Liver (tissue), 10 donors: ENCODE measurements at places on chromosomes 4 and X.

- no peak overlapping the region for H3K4me3 ChIP-seq
- no peaks in the 10 kb centered on the region for H3K4me1 ChIP-seq
- no peak for DNase-seq
- peaks cover 5% of the 10 kb centered on the region for H3K27me3 ChIP-seq
These were observed 14.9 kb upstream of the CYTL1 start for GRCh38 chr4:5034206-5034605.

DNA sequence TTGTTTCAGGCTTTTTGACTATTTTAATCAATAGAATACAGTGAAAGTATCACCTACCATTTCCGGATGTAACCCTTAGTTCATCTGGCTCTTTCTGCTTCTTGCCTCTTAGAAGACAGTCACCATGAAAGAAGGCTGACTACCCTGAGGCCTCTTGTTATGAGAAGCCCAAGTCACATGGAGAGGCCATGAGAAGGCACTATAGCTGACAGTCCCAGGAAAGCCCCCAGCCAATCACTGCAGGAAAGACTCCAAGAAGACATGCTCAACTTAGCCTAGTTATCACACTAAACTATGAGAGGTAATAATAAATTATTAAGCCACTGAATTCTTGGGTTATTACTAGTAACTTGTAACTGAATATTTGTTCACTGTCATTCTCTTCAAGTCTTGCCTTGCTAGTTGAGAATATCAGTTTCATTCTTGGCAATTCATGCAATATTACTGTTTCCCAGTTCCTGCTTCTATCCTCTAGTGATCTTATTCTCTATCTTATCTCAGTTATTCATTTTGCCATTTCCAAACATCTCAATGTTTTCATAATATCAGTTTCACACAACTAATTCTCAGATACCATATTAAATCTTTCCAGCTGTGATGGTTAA is 57.1 kb upstream of the GUCY1A1 start:
- no peaks in the 10 kb centered on the region for H3K4me1 ChIP-seq
- H3K36me3 ChIP-seq = no peaks in the 10 kb centered on the region
- no peak overlapping the region for H3K4me3 ChIP-seq

DNA sequence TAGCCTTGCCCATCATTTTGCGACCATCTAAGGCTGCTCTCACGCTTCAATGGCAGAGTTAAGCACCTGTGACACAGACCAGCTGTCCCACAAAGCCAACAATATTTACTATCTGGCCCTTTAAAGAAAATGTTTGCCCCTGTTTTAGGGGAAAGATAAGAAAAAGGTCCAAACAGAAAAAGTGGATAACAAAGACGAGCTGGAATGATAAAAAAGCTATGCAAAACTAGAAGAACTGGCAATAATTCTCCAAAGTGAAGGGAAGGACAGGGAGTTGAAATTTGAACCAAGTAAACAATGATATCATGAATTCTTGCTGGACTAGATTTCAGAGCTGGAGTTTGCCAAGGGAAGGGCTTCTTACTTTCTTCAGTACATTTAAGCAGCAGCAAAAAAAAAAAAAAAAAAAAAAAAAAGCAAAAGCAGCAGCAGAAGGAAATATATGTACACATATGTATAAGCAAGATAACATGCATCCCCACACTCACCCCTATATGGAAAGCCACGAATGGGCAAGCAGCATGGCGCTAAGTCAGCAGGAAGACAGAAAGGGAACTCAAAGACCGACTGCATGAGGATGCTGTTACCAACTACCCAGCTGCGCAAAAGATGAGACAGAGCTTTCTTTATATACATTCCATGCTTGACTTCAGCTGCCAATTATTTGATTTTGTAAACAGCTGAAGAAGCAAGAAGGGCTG is 12.5 kb downstream of the TRAPPC2 start:
- no peaks in the 10 kb centered on the region for H3K36me3 ChIP-seq
- no peaks in the 10 kb centered on the region for H3K4me1 ChIP-seq
- no peak overlapping the region for H3K27ac ChIP-seq
- DNase-seq = no peak
- no peaks in the 10 kb centered on the region for H3K27me3 ChIP-seq
- H3K4me3 ChIP-seq = no peak overlapping the region

DNA sequence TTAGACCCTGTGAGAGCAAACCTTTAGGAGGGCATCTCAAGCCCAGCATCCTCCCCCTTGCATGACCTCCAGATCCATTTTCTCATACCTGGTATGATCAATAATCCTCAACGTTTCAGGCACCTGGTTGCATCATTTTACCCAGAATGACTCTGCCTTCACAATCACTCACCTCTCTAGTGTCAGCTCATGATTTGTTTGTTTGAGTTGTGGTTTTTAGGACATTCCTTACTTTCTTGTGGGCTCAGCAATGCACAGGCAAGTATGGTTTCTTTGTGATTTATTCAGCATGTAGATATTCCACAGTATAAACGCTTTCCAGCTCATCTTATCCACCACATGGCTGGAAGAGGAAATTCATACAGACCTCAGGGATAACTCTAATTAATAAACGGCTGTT is 93.6 kb upstream of the CPEB2 start:
- no peaks in the 10 kb centered on the region for H3K27me3 ChIP-seq
- no peak overlapping the region for H3K4me3 ChIP-seq
- no peak overlapping the region for H3K27ac ChIP-seq
- H3K4me1 ChIP-seq = peaks cover 30% of the 10 kb centered on the region

DNA sequence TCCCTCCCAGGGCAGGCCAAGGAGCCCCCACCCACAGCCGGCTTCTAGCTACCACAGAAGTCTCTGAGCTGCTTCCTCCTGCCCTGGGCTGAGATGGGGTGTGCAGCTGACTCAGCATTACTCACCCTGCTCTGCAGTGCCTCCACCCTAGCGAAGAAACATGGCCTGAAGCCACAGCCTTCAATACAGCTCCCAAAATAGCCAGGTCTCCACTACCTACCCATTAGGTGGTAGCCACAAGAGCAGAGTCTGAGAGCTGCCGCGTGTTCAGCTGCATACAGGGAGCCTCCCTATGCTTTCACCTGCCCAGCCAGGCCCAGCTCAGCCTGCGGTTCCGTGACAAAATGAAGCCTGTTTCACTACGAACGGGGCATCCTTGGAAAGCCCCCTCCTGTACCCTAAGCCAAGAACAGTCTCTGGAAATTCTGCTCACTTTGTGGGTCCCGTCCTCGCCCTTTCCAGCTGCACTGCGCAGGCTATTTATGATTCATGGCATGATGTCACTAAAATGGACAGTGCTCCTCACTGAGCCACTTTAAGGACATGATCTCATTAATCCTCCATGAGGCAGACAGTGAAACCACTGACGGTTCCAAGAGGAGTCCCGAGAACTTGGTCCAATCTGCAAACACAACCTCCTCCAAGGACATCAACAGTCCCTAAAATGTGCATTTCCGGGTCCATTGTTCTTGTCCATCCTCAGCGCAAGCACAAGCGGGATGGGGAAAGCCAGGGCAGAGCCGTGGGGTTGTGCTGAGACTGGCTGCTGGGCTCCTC is 20.2 kb downstream of the WDR1 start:
- H3K27me3 ChIP-seq = no peaks in the 10 kb centered on the region
- H3K27ac ChIP-seq = no peak overlapping the region
- H3K4me1 ChIP-seq = peaks cover 12% of the 10 kb centered on the region
- peak; percentile 48 for DNase-seq

DNA sequence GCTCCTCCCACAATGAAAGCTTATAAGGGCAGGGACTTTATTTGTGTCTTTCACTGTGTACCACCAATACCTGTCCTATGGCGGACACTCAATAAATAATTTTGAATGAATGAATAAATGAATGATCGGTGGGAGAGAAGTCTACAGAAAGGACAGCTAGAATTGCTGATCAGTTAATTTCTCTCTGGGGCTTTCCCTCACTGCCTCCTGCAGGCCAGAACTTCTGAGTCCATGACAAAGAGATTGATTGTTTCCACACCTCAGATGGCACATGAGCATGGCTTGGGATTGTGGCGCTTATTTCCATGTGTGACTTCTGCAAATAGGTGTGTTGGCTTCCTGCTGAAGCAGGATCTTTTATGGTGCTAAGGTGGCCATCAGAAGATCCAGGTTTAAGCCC is 6.3 kb downstream of the FAM47E start:
- H3K4me3 ChIP-seq = no peak overlapping the region
- H3K36me3 ChIP-seq = no peaks in the 10 kb centered on the region
- no peaks in the 10 kb centered on the region for H3K27me3 ChIP-seq
- no peak for DNase-seq
- no peak overlapping the region for H3K27ac ChIP-seq

- DNase-seq = no peak
- H3K4me1 ChIP-seq = no peaks in the 10 kb centered on the region
- H3K27me3 ChIP-seq = no peaks in the 10 kb centered on the region
These were observed 142.3 kb downstream of the AFAP1 start for GRCh38 chr4:7797330-7797729.

GRCh38 chr4:40199999-40200874 is 3.4 kb downstream of the RHOH start:
- H3K4me1 ChIP-seq = no peaks in the 10 kb centered on the region
- no peaks in the 10 kb centered on the region for H3K27me3 ChIP-seq
- H3K4me3 ChIP-seq = no peak overlapping the region

DNA sequence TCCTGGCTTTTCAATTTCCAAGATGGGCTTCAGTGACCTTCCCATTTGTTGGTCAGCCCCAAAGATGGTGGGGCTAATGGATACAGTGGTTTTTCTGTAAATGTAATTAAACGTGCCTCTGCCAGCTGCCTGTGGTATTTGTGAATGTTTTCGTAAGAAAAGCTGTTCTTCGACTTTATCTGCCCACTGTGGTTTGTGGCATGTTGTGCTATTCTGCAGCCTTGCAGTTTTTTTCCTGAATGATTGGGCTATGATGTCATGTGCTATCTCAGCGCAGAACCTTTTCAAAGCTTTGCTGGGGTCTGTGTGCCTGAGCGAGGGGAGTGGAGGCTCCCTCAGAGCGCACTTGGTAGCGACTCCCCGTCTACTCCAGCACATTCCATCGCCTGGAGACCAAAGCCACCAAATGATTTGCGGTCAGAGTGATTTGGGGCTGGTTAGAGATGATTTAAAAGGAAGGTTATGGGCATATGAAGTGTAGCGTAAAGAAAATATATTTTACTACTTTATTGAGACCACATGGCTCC is 137.5 kb downstream of the PALLD start:
- H3K27ac ChIP-seq = no peak overlapping the region
- H3K27me3 ChIP-seq = peaks cover 3% of the 10 kb centered on the region
- H3K4me1 ChIP-seq = peaks cover 9% of the 10 kb centered on the region
- no peak overlapping the region for H3K4me3 ChIP-seq
- H3K36me3 ChIP-seq = no peaks in the 10 kb centered on the region
- no peak for DNase-seq

DNA sequence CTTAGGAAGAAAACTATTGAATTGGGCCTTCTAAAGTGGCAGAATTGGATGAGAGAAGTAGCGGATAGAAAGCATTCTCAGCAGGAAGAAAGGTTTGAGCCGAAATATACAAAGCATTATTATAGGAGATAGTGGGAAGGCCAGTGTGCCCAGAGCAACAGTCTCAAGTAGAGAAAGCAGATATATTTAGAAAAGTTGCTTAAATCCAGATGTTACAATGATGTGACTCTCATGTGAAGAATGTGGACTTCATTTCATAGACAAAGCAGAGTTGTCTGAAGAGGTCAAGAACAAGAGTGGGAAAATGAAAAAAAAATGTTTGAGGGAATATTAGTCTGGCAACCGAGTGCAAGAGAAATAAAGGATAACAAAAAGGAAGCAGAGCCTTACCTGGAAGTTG is 66.9 kb downstream of the SYNPO2 start:
- DNase-seq = no peak
- no peaks in the 10 kb centered on the region for H3K36me3 ChIP-seq
- H3K4me3 ChIP-seq = no peak overlapping the region
- H3K27ac ChIP-seq = no peak overlapping the region
- no peaks in the 10 kb centered on the region for H3K27me3 ChIP-seq
- H3K4me1 ChIP-seq = no peaks in the 10 kb centered on the region

GRCh38 chr4:122403861-122404260 is 25.1 kb downstream of the ADAD1 start:
- no peak for DNase-seq
- H3K27me3 ChIP-seq = no peaks in the 10 kb centered on the region
- H3K4me3 ChIP-seq = no peak overlapping the region
- H3K36me3 ChIP-seq = no peaks in the 10 kb centered on the region
- no peak overlapping the region for H3K27ac ChIP-seq

DNA sequence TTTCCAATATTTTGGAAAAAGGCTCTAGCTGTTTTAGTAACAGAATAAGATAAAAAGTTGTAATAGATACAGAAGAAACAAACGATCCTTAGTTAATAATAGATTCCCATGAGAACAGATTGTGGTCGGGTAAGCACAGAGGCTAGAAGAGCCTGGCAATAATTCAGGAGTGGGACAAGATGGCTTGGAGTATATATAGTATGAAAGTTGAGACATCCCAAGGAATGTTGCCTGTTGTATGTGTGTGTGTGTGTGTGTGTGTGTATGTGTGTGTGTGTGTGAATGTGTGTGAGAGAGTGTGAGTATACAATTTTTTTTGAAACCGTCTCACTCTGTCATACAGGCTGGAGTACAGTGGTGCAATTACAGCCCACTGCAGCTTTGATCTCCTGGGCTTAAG is 150.7 kb downstream of the PDGFC start:
- DNase-seq = no peak
- no peaks in the 10 kb centered on the region for H3K36me3 ChIP-seq

DNA sequence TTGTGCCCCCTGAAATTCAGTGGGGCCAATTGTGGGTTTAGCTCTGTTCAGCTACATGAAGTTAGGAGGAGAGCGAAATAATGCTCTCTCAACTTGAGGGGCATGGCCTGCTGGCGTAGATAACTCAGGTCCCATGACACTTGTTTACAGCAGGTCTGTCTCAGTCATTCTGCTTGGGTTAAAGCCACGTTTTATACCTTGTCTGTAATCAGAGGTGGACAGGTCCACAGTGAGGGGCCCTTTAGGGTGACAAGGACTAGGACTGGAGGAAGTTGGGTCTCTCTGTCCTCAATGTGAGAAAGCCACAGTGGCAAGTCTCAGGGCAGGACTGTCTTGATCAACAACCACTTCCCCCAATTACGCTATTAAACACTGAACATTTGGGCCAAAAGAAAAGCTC is 49.0 kb downstream of the PDHA1 start:
- H3K27me3 ChIP-seq = no peaks in the 10 kb centered on the region
- H3K4me1 ChIP-seq = no peaks in the 10 kb centered on the region
- H3K27ac ChIP-seq = no peak overlapping the region
- H3K36me3 ChIP-seq = no peaks in the 10 kb centered on the region
- DNase-seq = no peak

DNA sequence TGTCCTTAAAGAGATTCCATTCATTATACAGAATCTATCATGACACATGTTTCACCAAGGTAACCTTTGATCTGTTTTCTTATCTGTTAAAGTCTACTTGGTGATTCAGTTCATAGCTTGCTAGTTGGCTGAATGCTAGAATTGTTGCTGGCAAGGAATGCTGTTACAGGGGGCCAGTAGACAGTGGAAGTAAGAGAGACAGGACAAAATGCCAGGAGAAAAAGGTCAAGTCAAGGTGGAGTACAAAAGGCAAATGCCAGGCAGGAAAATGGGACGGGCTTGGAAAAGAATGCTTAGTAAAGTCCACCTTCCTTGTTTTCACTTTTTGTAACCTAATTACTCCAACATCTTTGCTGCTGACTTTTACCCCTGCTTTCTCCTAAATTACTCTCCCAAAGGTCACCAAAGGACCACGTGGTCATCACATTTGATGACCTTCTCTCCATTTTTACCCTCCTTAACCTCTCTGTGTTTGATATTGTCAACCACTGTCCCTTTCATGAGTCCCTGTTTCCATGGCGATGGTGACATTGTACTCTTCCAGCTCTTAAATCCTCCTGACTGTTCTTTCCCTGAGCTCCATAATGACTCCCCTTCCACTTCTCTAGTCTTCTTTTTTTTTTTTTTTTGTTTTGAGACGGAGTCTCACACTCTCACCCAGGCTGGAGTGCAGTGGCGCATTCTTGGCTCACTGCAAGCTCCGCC is 24.5 kb upstream of the TAPT1 start:
- no peak overlapping the region for H3K27ac ChIP-seq
- H3K27me3 ChIP-seq = no peaks in the 10 kb centered on the region
- peaks cover 11% of the 10 kb centered on the region for H3K4me1 ChIP-seq
- no peak overlapping the region for H3K4me3 ChIP-seq
- H3K36me3 ChIP-seq = no peaks in the 10 kb centered on the region
- DNase-seq = no peak
